Epithelial cell of prostate (primary cell): ENCODE measurements at places on chromosomes 13 and 19.

DNA sequence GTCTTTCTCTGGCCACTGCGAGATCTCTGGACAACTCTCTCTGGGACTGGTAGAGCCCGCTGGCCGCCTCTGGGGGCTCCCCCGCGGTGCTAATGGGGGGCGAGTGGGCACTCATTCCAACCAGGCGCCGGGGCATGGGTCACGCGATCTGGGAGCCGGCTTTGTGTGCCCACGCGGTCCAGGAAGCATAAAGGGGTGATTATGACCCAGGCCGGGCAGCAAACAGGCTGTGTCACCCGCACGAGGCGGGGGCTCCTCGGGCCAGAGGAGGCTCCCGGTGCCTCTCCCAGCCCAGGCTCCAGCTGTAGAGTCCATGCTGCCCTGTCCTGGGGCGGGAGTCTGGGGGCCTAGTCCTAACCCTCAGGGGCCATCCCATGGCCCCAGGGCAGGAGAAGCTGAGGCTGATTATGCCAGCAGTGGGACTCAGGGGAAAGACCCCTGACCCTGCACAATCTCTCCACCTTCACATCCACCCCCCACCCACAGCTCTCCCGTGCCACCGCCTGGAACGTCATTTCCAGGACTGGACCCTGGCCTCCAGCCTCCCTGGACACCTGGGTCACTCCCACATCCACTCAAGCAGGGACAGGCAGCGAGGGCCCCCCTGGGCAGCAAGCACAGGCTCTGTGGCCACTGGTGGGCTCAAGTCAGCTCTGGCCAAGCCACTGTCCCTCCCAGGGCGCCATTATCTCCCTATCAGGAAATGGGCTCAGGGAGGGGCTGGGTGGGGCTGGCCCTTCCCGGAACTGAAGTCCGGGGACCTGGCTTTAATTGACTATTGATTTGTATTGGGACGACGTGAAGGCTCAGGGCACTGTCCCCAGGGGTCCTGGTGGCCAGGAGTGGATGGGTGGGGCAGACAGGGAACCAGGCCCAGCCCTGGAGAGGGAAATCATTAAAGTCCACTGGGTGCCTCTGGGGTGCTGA lies 50.0 kb downstream of the PTPRS start:
- DNase-seq = no peak

- no peak for DNase-seq
Observed at GRCh38 chr19:54481326-54481930, 8.3 kb upstream of the CDC42EP5 start.

DNA sequence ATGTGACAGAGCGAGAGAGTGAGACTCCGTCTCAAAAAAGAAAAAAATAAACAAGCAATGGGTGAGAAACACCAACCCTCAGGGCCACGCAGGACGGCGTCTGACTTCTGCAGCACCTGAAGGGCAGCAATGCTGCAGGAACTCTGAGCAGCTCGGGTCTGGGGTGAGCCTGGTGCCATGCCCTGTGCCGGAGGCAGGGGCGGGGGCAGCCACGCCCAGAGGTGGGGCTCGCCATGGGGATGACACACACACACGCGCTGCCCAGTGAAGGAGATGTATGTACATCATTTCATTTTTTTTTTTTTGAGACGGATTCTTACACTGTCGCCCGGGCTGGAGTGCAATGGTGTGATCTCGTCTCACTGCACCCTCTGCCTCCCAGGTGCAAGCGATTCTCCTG lies 24.3 kb downstream of the GPX4 start:
- no peak for DNase-seq

DNA sequence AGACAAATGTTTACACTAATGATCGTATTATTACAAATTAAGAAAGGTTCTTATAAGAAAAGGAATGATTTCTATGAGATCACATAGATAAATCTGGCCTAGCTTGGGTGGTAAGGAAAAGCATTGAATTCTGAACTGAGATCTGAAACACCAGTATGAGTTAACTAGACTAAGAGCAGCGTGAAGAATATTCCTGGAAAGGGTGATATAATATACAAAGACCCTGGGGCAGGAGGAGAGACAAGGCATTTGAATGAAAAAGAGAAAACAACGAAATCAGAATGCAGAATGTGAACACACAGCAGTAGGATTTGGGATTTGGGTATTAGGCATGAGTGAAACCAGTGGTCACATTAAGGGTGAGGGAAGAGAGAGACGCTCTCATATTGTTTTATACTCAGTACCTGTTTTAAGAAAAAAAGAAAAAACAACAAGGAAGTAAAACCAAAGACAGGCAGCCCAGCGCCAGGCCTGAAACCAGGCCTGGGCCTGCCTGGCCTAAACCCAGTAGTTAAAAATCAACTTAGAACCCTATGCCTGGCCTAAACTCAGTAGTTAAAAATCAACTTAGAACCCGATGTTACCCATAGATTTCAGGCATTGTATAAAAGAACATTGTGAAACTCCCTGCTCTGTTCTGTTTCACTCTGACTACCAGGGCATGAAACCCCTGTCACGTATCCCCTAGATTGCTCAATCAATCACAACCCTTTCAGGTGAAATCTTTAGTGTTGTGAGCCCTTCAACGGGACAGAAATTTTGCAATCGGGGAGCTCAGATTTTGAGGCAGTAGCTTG lies 287.1 kb downstream of the ITGBL1 start:
- no peak for DNase-seq

DNA sequence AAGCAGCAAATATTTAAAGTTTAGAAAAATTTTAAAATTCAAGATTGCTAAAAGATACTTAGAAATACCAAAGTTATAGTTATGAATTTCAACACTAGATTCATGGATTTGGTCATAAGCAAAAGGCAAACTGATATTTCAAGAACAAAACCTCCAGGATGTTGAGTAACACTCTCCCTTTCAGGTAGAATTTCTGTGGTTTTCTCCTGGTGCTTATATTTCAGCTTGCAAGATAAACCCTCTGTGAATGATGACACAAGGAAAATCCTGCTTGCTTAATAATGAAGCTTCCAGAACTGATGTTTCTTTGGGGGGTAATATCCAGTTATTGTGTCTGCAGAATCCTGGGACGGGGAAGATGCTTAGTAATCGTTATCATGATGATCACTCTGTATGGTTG lies 320.3 kb upstream of the EDNRB start:
- no peak for DNase-seq

DNA sequence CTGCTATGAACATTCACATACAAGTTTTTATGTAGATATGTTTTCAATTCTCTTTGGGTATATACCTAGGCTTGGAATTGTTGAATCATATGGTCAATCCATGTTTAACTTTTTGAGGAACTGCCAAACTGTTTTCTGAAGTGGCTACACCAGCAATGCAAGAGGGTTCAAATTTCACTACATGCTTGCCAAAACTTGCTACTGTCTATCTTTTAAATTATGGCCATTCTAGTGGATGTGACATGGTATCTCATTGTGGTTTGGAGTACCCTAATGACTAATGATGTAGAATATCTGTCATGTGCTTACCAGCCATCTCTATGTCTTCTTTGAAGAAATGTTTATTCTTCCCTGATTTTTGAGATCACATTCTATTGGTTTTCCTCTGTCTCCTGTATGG lies 860.3 kb downstream of the DIAPH3 start:
- no peak for DNase-seq

DNA sequence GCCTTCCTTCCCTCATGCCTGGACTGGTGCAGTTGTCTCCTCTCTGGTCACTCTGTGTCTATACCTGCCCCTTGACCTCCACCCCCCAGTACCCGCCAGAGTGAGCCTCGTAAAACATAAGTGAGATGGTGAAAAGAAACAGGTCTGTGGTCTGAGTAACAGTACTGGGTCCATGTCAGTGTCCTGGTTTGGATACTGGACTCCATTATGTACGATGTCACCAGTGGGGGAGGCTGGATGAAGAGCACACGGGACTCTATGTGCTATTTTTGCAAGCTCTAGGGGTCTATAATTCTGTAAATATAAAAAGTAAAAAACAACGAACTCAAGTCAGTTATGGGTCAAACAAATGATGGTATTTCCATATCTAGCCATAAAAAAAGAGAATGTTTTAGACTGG lies 14.4 kb downstream of the MYBPC2 start:
- no peak for DNase-seq

DNA sequence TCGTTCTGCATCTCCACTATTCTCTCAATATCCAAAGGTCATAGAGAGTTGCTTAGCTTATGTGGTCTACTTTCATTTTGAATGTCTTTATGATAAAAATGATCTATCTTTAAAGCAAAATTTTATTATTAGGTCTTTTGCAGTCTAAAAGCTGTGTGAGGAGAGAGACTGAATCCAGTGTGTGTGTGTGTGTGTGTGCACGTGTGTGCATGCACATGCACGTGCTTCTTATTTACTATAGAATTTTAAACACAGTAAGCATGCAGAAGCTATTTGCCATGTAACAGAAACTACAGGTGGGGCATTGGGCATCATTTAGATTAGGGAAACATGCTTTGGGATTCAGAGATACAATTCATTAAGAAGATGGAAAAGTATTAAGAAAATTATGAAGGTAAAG lies 136.0 kb upstream of the SPRY2 start:
- DNase-seq = no peak

GRCh38 chr13:41411522-41411921 lies 45.8 kb upstream of the RGCC start:
- no peak for DNase-seq

DNA sequence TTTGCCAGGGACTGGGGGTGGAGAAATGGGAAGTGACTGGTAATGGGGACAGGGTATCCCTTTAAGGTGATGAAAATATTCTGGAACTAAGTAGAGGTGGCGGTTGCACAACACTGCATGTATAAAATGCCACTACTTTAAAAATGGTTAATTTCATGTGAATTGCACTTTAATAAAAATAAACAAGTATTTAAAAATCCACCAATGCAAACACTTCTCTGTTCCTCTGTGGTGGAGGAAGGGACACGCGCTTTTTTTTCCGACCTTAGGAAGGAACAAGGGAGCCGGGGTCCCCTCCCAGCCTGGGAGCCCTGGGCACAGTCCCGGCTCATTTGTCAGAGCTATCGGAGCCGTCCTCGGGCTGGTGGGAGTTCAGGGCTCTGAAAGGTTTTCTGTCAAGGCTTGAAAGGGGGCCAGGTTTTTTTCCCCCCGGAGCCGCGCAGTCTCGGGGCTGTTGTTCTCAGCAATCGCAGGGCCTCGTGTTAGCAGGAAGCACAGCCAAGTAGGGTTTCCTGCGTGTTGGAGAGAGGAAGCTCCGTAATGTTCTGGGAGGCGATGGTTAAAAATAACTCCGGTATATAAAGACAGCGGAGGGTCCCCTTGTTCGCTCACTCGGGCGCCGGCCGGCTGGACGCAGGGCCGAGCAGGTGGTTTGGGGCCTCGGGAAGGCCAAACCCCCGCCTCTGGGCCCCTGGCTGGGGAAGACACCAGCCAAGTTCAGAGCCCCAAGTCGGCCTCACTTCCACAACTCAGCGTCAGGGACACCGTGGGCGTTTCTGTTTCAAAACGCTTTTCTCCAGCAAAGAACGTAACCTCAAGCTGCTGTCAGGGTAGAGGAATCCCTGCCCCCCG lies 41.2 kb upstream of the KLF2 start:
- no peak for DNase-seq

DNA sequence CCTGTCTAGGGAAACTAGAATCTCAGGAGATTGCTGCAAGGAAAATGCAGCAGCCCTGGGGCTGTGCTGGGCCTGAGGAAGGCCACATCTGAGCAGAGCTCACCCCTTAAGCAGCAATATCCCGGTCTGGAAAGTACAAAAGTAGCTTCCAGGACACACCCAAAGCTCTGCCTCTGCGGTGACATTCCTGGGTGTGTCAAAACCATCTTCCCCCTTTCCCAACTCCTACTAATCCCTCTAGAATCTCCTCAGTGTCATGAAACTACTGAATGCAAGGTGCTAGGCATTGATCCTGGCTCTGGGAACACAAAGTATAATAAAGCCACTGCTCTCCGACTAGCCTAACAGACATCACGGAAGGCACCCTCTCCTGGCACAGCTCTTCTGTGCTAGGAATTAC lies 5.0 kb downstream of the PBX4 start:
- DNase-seq = no peak

DNA sequence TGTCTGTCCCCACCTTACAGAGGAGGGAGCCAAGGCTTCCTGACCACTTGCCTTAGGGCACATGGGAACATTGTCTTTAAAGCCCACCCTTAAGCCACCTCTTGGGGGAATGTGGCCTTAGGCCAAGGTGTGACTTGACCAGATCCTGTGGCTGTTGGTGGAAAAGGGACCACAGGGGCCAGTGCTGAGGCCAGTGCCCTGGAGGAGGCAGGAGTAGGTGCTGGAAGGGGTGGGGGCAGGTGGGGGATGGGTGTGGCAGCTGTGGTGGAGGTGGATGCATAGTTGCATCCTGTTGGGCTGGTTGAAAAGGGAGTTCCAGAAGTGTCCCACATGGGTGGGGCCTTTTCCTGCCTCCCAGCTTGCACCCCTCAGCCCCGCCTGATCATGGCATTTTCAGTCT lies 44.8 kb downstream of the DNM2 start:
- DNase-seq = no peak

- DNase-seq = no peak
Observed at GRCh38 chr13:100825557-100825956, 151.0 kb upstream of the TMTC4 start.

- DNase-seq = no peak
Observed at GRCh38 chr19:10501971-10502523, 1.1 kb downstream of the KEAP1 start.

- DNase-seq = no peak
Observed at GRCh38 chr19:33290956-33291622, 11.2 kb downstream of the CEBPA start.

- no peak for DNase-seq
Observed at GRCh38 chr13:89027694-89028306, 1356.6 kb downstream of the SLITRK5 start.

DNA sequence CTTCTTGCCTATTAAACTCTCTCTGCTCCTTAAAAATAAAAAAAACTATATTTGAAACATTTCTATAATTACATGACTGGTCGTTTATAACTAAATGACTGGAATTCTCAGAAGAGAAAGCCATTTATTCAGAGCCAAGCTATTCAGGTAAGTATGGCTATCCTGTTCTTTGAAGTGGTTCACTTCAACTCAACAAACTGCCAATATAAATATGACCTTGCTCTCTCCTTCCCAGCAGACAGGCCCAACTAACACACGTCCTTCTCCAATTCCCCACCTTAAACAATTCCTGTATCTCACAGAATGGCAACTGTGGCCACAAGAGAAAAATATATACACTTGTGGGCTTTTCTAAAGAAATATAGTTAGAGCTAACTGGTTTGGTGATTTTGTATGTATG lies 153.9 kb downstream of the MIPEP start:
- DNase-seq = no peak

DNA sequence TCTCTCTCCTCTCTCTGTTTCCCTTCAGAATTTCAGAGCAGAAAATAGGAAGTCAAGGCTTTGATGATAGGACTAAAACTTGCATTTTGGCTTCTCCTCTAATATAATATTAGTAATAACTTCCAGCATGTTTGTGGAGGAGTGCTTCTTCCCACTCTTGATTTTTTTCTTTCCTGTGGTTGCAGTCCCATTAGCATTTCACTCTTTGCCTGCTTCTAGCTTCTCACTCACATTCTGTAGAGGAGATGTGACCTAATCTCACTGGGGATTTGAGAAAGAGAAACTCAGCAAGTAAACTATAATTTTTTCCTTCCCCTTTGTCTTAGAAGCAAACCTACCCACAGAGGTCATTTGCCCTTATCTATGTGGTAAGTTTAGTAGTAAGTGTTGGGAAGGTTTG lies 169.4 kb upstream of the HTR2A start:
- no peak for DNase-seq

GRCh38 chr13:58804832-58805231 lies 1173.3 kb downstream of the PCDH17 start:
- no peak for DNase-seq
